ENCODE measurements at places on chromosomes 5 and 9. TPM values are rescaled to one million over a fixed set of nuclear protein-coding genes. Genes with fewer than 3 reads are reported as not detected.

Gene SPATA31A3
- not detected for polyA plus RNA-seq

- H3K36me3 ChIP-seq: no peaks in the 10 kb centered on the region
- H3K4me3 ChIP-seq: no peak overlapping the region
- no peak for DNase-seq
Observed at GRCh38 chr5:106843812-106844416, 826.8 kb downstream of the EFNA5 start.

- no peak for DNase-seq
- no peak overlapping the region for H3K27ac ChIP-seq
- H3K4me3 ChIP-seq: no peak overlapping the region
- no peaks in the 10 kb centered on the region for H3K27me3 ChIP-seq
Observed at GRCh38 chr9:656926-657568, 184.4 kb upstream of the DMRT1 start.

DNA sequence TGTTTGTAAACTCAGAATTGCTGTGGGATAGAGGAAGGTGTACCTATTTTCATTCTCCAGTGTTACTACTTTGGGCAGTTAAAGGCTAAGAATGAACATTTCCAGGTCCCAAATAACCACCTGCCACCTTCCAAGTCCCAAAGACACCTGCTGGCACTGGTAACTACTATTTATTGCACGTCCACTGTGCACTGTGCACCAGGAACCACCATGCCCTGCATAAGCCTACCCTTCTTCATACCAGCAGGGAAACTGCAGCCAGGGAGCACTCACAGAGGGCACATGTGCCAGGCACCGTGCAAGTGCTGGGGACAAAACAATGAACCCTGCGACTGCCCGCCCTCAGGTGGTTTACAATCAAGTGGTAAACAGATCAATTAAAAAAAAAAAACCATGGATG is 34.9 kb downstream of the RAPGEF1 start:
- no peak overlapping the region for H3K4me3 ChIP-seq
- no peaks in the 10 kb centered on the region for H3K36me3 ChIP-seq
- peaks cover 27% of the 10 kb centered on the region for H3K4me1 ChIP-seq
- no peak for DNase-seq
- no peaks in the 10 kb centered on the region for H3K27me3 ChIP-seq

GRCh38 chr9:19174127-19174912 is 47.0 kb upstream of the PLIN2 start:
- no peak overlapping the region for H3K4me3 ChIP-seq
- H3K27me3 ChIP-seq: no peaks in the 10 kb centered on the region
- no peak overlapping the region for H3K27ac ChIP-seq

GRCh38 chr9:93261281-93261680 is 77.3 kb downstream of the WNK2 start:
- no peak for DNase-seq
- H3K4me1 ChIP-seq: no peaks in the 10 kb centered on the region
- H3K27me3 ChIP-seq: no peaks in the 10 kb centered on the region
- no peak overlapping the region for H3K27ac ChIP-seq

DNA sequence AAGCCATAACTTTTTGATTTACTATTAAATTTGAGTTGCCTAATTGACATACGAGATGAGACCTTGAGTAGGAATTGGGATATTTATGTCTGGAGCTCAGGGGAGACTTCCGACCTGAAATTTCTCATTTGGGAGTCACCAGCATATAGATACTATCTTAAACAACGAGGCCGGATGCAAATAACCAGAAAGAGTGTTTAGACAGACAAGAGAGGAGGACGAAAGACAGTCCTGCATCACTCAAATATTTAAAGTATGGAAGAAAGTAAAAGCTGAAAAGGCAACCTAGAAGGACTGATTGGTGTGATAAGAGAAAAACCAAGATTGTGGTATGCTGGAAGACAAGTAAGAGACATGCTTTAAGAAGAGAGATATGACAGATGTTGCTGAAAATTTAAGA is 675.0 kb upstream of the NUDT12 start:
- H3K36me3 ChIP-seq: no peaks in the 10 kb centered on the region
- H3K27ac ChIP-seq: no peak overlapping the region
- H3K4me1 ChIP-seq: no peaks in the 10 kb centered on the region
- no peak for DNase-seq
- no peaks in the 10 kb centered on the region for H3K27me3 ChIP-seq

GRCh38 chr5:169721771-169722170 is 84.7 kb downstream of the DOCK2 start:
- no peaks in the 10 kb centered on the region for H3K36me3 ChIP-seq
- no peaks in the 10 kb centered on the region for H3K4me1 ChIP-seq
- no peak overlapping the region for H3K4me3 ChIP-seq
- no peak overlapping the region for H3K27ac ChIP-seq

Gene KCTD16
- 2.6 TPM for polyA plus RNA-seq

GRCh38 chr9:134408939-134409737 is 82.9 kb downstream of the RXRA start:
- no peak overlapping the region for H3K4me3 ChIP-seq
- H3K27ac ChIP-seq: no peak overlapping the region
- H3K36me3 ChIP-seq: peaks cover 76% of the 10 kb centered on the region
- DNase-seq: no peak

Gene TTC23L
- 1.1 TPM for polyA plus RNA-seq

GRCh38 chr5:36459176-36460135 is 146.9 kb upstream of the SLC1A3 start:
- H3K4me3 ChIP-seq: no peak overlapping the region
- no peak for DNase-seq
- H3K27me3 ChIP-seq: peaks cover 5% of the 10 kb centered on the region
- H3K36me3 ChIP-seq: no peaks in the 10 kb centered on the region
- H3K27ac ChIP-seq: no peak overlapping the region
- H3K4me1 ChIP-seq: no peaks in the 10 kb centered on the region

Gene SLC34A3
- 36.9 TPM for polyA plus RNA-seq

DNA sequence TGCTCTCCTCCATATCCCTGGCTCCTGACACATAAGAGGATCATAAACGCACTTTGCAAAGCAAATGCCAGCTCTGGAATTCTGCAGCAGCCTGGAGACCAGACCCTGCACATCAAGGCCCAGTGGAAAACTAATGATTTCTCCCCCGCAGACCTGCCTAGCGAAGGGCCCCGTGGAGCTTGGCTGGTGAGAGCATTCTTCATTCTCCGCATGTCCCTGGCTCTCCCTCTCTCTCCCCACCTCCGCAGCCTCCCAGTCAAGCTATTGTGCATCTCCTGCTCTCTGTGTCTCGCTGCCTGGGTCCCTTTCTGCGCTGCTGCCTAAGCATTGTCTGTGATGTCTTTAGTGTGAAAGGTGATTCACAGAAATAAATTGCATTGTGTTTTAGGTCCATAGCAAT is 46.7 kb downstream of the GRIA1 start:
- H3K27me3 ChIP-seq: no peaks in the 10 kb centered on the region
- H3K27ac ChIP-seq: no peak overlapping the region
- no peak overlapping the region for H3K4me3 ChIP-seq
- no peaks in the 10 kb centered on the region for H3K4me1 ChIP-seq

DNA sequence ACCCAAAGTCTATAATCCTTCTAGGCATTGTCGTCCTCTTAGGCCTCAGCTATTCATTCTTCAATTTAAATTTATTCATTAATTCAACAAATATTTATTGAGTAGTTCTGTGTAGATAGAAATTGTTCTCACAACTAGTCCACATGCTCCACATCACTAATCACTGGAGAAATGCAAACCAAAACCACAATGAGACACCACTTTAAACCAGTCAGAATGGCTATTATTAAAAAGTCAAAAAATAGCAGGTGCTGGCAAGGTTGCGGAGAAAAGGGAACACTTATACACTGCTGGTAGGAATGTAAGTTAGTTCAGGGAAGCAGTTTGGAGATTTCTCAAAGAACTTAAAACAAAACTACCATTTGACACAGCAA is 51.1 kb upstream of the TNFSF15 start:
- peaks cover 19% of the 10 kb centered on the region for H3K4me1 ChIP-seq
- DNase-seq: no peak
- H3K36me3 ChIP-seq: no peaks in the 10 kb centered on the region
- no peaks in the 10 kb centered on the region for H3K27me3 ChIP-seq
- no peak overlapping the region for H3K27ac ChIP-seq

Gene REEP2
- polyA plus RNA-seq: 38.6 TPM

GRCh38 chr5:78497573-78498533 is 137.4 kb downstream of the SCAMP1 start:
- no peak for DNase-seq
- peaks cover 6% of the 10 kb centered on the region for H3K4me1 ChIP-seq
- H3K27ac ChIP-seq: no peak overlapping the region
- H3K27me3 ChIP-seq: no peaks in the 10 kb centered on the region

Gene DMRT2
- not detected for polyA plus RNA-seq

DNA sequence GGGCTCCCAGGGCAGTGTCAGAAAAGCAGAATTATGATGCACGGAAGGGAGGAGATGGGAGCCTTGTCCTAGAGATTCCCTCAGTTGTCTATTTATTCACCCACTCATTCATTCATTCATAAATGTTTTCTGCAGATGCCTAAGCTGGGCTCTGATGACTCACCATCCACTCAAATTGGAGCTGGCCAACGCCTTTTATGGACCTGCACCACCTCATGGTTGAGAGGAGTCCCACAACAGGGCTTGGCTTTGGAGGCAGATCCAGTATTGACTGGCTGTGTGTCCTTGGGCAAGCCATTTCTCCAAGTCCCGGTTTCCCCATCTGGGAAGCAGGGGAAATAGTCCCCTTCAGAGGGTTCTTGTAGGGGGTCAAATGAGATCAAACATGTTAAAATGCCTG is 227.8 kb downstream of the MELK start:
- peaks cover 39% of the 10 kb centered on the region for H3K27me3 ChIP-seq

DNA sequence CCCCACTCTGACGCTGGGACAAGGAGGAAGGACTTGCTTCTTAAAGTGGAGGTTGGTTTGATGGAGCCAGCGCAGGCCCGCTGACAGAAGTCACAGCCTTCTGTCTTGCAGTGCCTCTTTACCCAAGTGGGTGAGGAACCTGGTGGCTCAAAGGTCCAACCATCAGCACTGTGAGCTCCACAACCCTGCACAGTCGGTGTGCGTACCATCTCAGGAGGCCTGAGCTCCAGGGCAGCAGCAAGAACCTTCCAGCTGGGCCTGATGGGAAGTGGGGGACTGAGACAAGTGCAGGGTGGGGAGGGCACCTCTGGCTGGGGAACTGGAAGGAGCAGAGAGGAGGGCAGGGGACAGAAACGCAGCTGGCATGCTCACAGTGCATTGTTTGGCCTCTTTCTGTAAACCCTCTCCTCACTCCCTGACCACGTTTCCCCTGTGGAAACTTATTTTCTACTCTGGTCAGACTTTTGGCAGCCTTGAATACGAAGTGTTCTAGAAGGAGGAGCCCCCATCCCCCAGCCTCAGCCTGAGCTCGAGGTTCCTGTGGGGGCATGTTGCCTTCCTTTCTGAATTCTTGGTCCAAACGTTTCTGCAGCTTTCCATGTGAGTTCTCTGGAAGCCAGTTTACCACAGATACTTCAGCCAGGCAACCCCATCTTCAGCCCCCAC is 178.5 kb upstream of the PITX1 start:
- peaks cover 3% of the 10 kb centered on the region for H3K4me1 ChIP-seq
- no peak overlapping the region for H3K27ac ChIP-seq
- peaks cover 2% of the 10 kb centered on the region for H3K27me3 ChIP-seq
- no peak for DNase-seq

Gene MPDZ
- 51.0 TPM for polyA plus RNA-seq

GRCh38 chr5:129361441-129362025 is 98.6 kb upstream of the ADAMTS19 start:
- no peaks in the 10 kb centered on the region for H3K27me3 ChIP-seq
- H3K4me3 ChIP-seq: no peak overlapping the region
- DNase-seq: no peak
- H3K27ac ChIP-seq: no peak overlapping the region

DNA sequence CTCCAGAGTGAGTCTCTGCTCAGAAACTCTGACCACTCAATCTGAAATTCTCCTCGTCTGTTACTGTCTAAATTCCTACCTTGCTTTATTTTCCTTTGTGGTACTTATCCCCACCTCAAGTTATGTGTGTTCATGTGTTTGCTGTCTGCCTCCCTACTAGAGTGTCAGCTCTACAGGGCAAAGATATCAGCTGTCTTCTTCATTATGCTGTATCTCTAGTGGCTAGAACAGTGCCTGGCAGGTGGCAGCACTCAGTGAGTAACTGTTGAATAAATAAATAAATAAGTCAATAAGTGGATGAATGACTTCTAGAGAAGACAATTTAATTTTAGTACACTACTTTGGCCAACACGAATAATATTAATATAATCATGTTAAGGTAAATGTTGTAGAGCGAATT is 92.3 kb downstream of the BOD1 start:
- no peak for DNase-seq
- H3K36me3 ChIP-seq: no peaks in the 10 kb centered on the region
- H3K4me1 ChIP-seq: no peaks in the 10 kb centered on the region
- H3K4me3 ChIP-seq: no peak overlapping the region

DNA sequence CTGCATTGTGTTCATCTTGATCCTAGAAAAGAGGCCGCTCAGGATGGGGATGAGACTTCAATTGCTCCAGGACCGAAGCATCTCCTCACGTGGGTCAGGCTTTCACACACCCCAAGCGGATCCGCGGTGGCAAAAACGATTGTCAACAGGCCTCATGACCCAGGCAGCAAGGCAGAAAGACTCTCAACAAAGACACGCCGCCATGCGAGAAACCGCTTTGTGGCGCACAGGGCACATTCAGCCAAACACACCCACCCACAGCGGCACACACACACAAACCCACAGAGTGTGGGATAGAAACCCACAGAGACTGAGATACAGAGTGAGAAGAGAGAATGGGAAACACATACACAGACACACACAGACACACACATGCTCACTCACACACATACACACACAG is 483.4 kb downstream of the SPATA31A7 start:
- DNase-seq: no peak
- no peaks in the 10 kb centered on the region for H3K36me3 ChIP-seq
- no peak overlapping the region for H3K4me3 ChIP-seq
- H3K4me1 ChIP-seq: no peaks in the 10 kb centered on the region
- H3K27me3 ChIP-seq: no peaks in the 10 kb centered on the region
- no peak overlapping the region for H3K27ac ChIP-seq

DNA sequence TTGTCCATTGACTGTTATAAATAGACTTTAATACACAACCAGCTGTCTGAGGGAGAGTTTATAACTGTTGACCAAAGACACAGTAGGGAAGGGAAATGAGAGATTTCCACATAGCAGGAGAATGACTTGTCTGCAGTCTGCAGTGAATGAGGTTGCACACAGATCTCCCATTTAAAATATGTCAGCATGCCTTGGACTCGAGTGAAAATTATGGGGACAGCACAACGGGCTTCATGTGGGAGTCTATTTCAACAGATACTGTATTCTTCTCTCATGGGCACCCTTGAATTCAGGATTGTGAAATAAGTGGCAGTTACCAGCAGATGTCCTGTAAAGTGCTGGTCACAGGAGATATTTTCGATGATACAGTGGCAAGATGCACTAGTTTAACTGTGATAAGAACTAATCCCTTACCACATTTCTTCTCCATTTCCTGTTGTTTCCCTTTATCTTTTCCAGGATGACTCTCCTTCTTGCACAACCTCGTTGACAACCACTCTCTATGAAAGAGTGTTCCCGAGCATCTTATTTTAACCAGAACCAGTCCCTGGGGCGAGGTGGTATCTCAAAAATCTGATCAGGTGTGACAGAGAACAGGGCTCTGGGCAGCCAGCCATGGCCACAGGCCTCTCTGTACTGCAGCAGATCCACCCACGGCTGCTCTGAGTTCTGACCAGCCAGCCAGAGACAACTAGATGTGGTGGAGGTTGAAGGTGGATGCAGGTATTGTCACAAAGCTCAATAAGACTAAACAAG is 51.5 kb upstream of the MAP3K1 start:
- H3K4me3 ChIP-seq: no peak overlapping the region
- no peaks in the 10 kb centered on the region for H3K36me3 ChIP-seq
- peak; percentile 33 for DNase-seq
- peak overlapping the region; percentile 32 for H3K27ac ChIP-seq
- H3K27me3 ChIP-seq: no peaks in the 10 kb centered on the region

Gene HEMGN
- 4.4 TPM for polyA plus RNA-seq

GRCh38 chr9:130171226-130172148 is 717 bp upstream of the NCS1 start:
- no peak overlapping the region for H3K27ac ChIP-seq
- H3K4me1 ChIP-seq: peaks cover 2% of the 10 kb centered on the region
- H3K4me3 ChIP-seq: peak overlapping the region; percentile 23
- DNase-seq: no peak
